Effector memory CD4-positive, alpha-beta T cell (primary cell): ENCODE measurements at places on chromosomes 1 and 21.

GRCh38 chr1:92442351-92442750, 44.4 kb downstream of the GFI1 start:
- DNase-seq = no peak

GRCh38 chr1:157310401-157310800, 172.2 kb upstream of the ETV3 start:
- no peak for DNase-seq

DNA sequence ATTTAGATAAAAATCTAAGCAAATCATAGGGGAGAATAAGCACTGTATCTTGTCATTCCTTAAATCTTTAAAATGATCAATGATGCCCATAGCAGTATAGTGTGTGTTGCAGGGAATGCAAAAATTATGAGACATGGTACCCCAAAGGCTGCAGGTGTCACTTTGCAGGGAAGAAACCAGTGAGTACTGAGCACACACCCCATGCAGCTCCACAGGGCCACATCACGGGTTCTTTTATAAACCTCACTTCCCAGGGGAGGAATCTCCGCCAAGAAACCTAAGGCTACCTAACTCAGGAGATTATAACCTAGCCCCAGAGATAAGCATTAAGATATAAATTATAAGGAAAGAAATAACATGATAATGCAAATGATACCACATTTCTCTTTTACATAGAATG, 115.6 kb downstream of the APP start:
- no peak for DNase-seq

GRCh38 chr1:25197982-25198662, 34.2 kb downstream of the SYF2 start:
- no peak for DNase-seq

DNA sequence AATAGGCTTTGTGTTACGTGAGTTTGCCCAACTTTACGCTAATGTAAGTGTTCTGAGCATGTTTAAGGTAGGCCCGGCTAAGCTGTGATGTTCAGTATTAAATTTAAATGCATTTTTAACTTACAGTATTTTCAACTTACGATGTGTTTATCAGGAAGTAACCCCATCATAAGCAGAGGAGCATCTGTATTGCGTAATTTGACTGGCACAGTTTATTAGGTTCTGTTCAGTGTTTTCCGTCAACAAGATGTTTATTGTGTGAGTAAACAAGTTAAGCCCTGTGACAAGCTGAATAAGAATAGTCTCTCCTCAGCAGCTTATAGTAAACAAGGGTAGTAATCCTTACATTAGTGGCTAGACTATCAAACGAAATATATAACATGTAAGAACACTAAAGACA, 27.2 kb upstream of the SHISA4 start:
- DNase-seq = no peak

- no peak for DNase-seq
Measured at GRCh38 chr1:173117108-173117633, 66.4 kb upstream of the TNFSF18 start.

DNA sequence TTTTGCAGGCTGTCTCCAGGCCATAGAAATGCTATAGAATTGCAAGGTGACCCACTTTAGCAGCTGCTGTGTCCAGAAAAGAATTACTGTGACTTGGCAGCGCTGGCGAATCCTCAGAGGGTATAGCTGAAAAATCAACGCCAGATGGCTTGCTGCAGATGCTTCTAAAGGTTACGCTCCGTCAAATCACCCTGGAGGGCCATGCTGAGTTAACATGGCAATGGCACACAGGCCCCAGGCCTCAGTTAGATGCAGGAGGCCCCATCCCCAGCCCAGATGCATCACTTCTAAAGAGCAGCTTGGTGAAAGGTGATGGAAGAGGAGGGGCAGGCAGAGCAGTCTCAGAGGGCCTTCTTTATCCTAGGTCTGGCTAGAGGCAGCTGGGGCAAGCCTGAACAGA, 18.0 kb downstream of the KIAA1614 start:
- no peak for DNase-seq

- no peak for DNase-seq
Measured at GRCh38 chr1:200992382-200993048, 31.0 kb downstream of the KIF21B start.

GRCh38 chr1:3463891-3464648, 9.6 kb downstream of the ARHGEF16 start:
- DNase-seq = no peak

DNA sequence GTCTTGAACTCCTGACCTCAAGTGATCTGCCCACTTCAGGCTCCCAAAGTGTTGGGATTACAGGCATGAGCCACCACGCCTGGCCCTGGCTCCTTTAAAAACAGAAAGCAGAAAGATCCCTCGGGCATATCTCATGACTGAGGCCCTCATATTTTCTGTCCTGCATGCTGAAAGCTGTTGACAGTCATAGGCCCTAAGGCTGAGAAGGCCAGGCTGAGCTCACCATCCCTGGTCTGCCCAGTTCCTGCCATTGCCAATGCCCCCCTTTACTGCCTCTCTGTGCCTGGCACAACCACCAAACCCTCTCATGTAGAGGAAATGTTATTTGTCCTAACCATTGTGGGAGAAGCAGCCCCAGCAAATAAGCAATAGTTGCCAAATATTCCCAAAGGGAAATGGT, 12.7 kb downstream of the CD34 start:
- no peak for DNase-seq

DNA sequence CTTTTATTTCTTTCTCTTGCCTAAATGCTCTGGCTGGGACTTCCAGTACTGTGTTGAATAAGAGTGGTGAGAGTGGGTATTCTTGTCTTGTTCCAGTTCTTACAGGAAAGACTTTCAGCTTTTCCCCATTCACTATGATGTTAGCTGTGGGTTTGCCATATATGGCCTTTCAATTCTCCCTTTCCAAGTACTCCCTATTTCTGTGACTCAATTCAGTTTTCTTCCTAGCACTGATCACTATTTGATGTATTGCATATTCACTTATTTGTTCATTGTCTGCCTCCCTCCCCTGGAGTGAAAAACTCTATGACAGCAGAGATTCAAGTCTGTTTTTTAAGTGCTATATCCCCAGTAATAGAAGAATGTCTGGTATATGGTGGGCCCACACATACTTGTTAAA, 618.2 kb upstream of the CAMK1G start:
- no peak for DNase-seq

GRCh38 chr1:115555446-115555845, 86.3 kb upstream of the VANGL1 start:
- DNase-seq = no peak

DNA sequence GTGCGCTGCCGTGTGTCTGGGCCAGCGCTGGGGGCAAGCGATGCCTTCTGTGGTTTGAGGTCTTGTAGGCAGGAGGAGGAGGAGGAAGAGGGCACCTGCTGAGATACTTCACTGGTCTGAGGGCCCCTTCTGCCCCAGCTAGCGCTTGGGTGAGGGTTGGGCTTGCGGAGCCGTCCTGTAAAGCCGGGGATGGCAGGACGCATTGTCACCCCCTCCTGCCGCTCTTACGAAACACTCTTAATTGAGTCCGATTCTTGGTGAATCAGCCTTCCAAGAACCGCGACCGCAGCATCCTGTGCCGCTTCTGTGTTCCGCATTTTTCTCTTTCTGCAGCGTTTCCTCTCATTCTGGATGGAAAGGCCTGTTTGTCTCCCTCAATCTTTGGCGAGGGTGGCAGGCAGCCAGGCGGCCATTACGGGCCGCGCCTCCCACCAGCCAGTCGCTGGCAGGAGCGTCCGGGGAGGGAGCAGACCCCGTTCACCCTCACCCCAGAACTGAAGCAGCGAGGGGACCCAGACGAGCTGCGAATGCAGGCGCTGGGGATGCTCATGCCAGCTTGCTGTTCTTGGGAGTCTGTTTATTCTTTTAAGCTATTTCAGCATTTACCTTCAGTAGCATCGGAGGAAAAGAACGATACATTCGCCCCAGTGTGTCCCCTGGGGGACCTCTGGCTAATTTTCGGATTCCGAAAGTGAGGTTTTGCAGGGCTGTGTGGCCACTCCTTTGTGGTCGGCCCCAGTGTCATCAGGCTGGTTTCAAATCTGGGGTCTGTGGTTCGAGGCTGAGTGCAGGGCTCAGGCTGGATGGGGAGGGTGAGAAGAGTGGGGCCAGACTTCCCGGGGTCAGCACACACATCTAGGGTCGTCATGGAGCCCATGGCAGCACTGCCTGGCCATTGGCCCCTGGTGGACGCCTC, 62.7 kb downstream of the SKI start:
- DNase-seq = peak; percentile 72

DNA sequence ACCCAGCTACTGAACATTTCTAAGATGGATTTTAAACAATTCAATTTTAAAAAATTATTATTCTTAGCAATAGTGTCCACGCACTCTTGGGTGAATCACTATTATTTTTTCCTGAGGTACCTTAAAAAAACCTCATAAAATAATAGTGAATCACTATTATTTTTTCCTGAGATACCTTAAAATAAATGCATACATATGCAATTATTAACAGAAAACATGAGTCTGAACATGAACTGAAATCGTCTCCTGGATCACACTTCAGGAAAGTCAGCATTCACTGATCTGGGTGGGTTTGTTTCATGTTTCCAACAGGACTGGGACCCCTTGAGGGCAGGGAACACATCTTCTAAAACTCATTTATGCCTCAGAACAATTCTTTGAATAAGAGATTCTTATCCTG, 63.1 kb upstream of the IFNLR1 start:
- DNase-seq = no peak

GRCh38 chr21:41805038-41805437, 38.2 kb upstream of the RIPK4 start:
- DNase-seq = no peak

GRCh38 chr1:226608699-226609505, 60.3 kb downstream of the STUM start:
- peak; percentile 33 for DNase-seq
